Subcutaneous adipose tissue (tissue), 4 donors: ENCODE measurements at places on chromosomes 4 and X. TPM values are rescaled to one million over a fixed set of nuclear protein-coding genes. Genes with fewer than 3 reads are reported as not detected.

The CXCL1 gene
- 1.8 TPM for total RNA-seq

The SLC2A9 gene
- total RNA-seq: 4.6 TPM

The IRF2 gene
- total RNA-seq: 32.6 TPM

The FGF13 gene
- total RNA-seq: 9.5 TPM

The CNGA1 gene
- total RNA-seq: 5.1 TPM

The GUCY1B1 gene
- total RNA-seq: 12.9 TPM

The PAGE5 gene
- total RNA-seq: not detected

The ADH6 gene
- not detected for total RNA-seq

The PTPN13 gene
- 37.5 TPM for total RNA-seq

The MID1 gene
- 9.8 TPM for total RNA-seq

The DUSP21 gene
- total RNA-seq: not detected

The CLDN22 gene
- total RNA-seq: not detected

The ASMT gene
- 1.1 TPM for total RNA-seq

The OPRPN gene
- not detected for total RNA-seq

The LEF1 gene
- total RNA-seq: 5.1 TPM

The DOK7 gene
- total RNA-seq: not detected

The CEP44 gene
- 18.5 TPM for total RNA-seq

The PABPC1L2B gene
- not detected for total RNA-seq

The CSN1S1 gene
- 25.7 TPM for total RNA-seq

The DGAT2L6 gene
- total RNA-seq: not detected

The VEGFD gene
- total RNA-seq: 9.0 TPM

The MEPE gene
- total RNA-seq: not detected

The STAP1 gene
- total RNA-seq: 0.65 TPM

The L1CAM gene
- 1.5 TPM for total RNA-seq

The CPE gene
- 81.0 TPM for total RNA-seq

The DMRTC1 gene
- not detected for total RNA-seq

The GABRE gene
- 260 TPM for total RNA-seq

The GASK1B gene
- total RNA-seq: 90.1 TPM

The XAGE1A gene
- total RNA-seq: not detected

The PABPC5 gene
- 3.7 TPM for total RNA-seq

The CHM gene
- total RNA-seq: 17.0 TPM

The SLC26A1 gene
- total RNA-seq: 0.57 TPM

The NAT8L gene
- 10.1 TPM for total RNA-seq

The TCEAL6 gene
- not detected for total RNA-seq

The PRAF2 gene
- total RNA-seq: 10.2 TPM

The CXorf51A gene
- total RNA-seq: not detected

The SLC34A2 gene
- total RNA-seq: not detected

The KLF3 gene
- total RNA-seq: 49.6 TPM

The FAT4 gene
- total RNA-seq: 17.8 TPM

The POU3F4 gene
- total RNA-seq: not detected
